ENCODE measurements at places on chromosomes 7 and 10. TPM values are rescaled to one million over a fixed set of nuclear protein-coding genes. Genes with fewer than 3 reads are reported as not detected.

DNA sequence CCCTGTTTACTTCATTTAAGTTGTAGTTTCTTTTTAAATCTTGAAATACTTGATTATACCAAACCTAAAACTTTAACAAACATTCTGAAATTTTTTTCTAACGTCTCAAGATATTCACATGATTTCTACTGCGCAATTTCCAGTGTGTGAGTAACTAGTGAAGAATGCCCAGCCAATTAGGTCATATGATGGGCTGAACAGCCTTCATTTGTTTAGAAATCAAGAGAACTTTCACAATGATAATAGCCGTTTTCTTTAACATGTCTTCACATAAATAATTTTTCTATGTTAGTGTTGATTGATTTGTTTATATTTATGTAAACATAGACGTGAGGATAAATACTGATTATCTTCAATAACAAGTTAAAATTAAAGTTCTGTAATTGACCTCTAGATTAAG, 21.8 kb downstream of the STAM start:
- DNase-seq, result peak; percentile 85

DNA sequence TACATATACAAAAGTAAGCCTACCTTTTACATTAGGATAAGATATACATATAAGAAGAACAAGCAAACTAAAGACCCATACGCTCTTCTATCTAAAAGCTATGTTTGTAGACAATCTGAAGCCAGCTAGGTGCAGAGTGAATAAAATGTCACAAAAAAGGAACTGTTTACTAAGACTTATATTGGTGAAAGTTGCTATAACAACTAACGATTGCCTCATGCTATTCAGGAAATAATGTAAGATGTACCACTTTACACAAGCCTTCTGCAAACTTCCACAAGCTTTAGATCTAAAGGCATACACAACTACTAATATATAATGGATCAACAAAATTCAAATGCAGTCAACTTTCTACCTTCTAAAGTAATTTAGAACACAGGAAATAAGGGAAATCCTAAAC, 175.1 kb downstream of the SRPK2 start:
- no peak for DNase-seq

GRCh38 chr7:17176371-17177032, 122.0 kb upstream of the AHR start:
- DNase-seq, result no peak

DNA sequence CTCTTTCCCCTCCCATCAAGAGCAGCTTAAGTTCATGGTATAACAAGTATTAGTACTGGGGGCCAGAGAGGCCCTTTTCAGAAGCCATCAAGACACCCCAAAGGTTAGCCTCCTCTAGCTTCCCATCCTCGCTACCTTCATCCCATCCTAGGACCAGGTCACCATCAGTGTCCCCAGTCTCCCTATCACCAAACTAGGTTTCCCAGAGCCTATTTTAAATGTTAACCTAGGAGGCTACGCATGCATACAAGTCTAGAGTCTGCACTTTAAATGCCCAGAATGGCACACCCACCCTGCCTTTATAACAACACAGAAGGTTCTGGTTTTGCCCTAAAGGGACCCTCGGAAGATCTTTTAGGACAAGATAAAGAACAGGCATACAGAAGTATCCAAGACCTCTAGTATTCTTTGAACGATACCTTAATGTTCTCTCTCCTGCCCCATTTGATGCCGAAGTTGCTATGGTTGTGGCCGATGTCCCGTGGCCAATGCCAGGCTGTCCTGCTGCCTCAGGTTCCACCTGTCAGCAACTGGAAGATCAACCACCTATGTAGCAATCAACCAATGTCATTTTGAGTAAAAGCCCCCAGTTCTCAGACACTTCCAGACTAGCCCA, 2.2 kb downstream of the GPRIN2 start:
- no peak for DNase-seq

DNA sequence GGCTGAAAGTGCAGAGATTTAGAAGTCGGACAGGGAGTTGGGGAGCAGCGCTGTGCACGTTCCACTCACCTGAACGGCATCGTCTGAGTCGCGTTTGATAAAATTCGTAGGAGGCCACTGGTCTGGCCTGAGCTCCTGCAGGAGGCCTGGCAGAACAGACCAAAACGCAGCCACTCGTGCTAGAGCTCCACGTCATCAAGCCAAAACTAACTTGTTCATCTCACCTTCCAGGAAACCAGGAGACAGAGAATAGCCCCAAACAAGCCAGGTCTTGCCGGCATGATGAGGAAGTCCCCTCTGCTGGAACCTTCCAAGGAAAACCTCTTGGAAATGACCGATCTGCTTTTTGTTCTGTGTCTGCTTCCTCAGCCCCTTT, 43.4 kb upstream of the DNAJB6 start:
- DNase-seq, result no peak

- no peak for DNase-seq
Measured at GRCh38 chr10:89887406-89887805, 186.0 kb downstream of the KIF20B start.

Gene RET
- total RNA-seq, result under 0.01 TPM

Gene TBXAS1
- 3.5 TPM for total RNA-seq

Gene ASIC3
- total RNA-seq, result 0.10 TPM

Gene MAGI2
- 1.4 TPM for total RNA-seq
